NCI-H524 (cell line): ENCODE measurements at places on chromosomes 7 and 10.

GRCh38 chr7:140316165-140316661 lies 82.1 kb downstream of the SLC37A3 start:
- no peak for DNase-seq

GRCh38 chr7:142313528-142313927 lies 55.7 kb upstream of the PRSS58 start:
- DNase-seq: no peak

GRCh38 chr10:43287056-43288007 lies 20.5 kb upstream of the RASGEF1A start:
- DNase-seq: no peak

- no peak for DNase-seq
Measured at GRCh38 chr10:99519690-99520039, 13.1 kb upstream of the NKX2-3 start.

DNA sequence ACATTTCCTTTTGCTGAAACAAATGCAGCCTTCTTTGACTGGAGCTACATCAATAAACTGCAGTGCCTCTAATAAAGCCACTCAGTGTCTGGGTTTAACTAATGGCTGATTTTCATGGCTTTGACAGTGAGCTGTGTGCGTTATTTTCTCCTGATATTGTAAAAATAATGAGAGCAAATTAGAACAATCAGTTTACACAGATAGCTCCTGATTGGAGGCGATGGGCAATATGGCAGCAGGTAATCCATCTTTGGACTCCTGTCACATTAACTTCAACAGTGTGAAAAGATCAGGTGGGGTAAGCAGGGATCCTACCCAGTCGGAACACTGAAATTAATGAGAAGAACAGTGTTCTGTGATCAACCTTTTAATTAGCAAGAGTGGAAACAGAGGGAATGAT lies 100.7 kb downstream of the POLL start:
- no peak for DNase-seq

DNA sequence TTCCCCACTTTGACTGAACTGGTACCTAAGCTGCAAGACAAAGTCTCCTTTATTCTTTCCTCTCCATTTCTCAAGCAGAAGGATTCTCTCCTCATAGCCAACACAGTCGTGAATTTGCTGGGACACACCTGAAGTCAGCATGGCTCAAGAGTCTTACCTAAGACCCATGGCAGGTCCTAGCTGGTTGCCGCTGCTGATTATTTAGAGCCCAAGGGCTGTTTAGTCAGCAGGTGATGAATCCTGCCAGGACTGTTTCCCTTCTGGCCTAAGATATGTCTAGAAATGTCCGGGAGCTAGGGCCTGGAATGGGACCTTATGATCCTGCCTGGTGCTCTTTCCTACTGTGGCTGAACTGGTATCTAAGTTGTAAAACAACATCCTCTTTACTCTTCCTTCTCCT lies 82.8 kb downstream of the AHCYL2 start:
- no peak for DNase-seq
